ENCODE measurements at places on chromosomes 5 and 9.

- no peak for DNase-seq
These were observed 63.7 kb upstream of the ANGPTL2 start for GRCh38 chr9:127185931-127186781.

DNA sequence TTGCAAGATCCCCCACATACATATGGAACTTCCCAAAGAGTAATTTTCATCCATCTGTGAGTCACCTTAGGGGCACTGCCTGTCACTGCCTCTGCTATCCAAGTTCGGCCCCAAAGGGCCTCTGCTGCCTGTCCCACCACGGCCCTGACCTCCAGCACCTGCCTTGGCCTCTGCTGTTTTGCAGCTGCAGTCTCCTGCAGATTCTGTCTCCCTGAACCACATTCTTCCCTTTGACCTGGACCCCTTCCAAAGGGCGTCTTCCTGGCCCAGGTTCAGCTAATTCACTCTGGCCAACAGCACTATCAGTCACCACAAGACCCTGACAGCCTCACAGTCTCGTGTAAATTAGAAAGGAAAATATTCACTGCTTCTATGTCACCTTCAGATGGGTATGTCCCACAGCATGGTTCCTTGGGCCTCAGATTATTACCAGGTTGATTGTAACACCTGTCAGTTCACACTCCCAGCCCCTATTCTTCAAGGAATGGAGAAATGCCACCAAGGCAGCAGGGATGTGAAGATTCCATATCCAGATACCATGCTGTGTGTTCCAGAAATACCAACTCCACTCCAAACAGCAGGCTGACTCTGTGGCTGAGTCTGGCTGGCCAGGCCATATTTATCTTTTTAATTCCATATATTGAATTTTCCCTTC lies 479.3 kb downstream of the ARHGEF28 start:
- DNase-seq = no peak

DNA sequence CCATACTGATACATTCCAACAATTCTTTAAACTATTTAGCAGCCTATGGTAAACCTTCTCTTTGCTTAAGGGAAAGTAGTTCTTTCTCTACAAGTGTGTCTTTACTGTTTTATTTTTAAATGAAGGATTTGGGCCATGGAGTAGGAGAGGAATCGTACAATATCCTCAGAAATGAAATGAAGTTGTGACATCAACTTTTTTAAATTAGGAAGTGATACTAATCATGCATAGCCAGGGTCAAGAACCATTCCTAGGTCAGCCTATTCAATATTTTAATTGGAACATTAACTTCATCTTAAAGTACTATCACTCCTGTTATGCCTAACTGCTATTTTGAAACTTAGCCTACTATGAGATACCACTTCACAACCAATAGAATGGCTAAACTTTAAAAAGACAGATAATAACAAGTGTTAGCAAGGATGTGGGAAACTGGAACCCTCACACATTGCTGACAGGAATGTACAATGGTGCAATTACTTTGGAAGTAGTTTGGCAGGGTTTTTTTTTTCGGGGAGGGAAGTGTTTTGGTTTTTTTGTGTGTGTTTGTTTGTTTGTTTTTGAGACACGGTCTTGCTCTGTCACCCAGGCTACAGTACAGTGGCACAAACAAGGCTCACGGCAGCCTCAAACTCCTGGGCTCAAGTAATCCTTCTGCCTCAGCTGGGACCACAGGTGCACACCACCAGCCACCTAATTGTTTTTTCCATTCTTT lies 10.7 kb downstream of the AGTPBP1 start:
- no peak for DNase-seq

DNA sequence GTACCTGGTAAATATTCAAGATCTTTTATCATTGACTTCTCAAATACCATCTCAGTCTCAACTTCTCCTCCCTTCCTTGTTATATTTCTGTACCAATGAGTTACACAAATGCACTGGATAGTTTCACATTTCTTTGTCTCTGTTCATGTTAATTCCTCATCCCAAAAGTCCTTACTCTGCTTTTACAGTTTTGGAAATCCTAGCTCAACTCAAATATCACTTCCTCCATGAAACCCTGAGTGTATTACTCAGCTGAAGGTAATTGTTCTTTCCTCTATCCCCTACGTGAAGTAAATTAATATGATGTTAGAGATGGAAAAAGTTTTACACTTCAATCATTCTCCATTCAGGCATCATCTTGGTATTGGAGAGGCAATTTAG lies 241.5 kb downstream of the TLE4 start:
- DNase-seq = no peak

Measured in NCI-H2171 (cell line).